ENCODE measurements at places on chromosomes 1 and 21.

GRCh38 chr1:79235301-79236002, 228.9 kb upstream of the ADGRL4 start:
- DNase-seq, result no peak

- DNase-seq, result no peak
Observed at GRCh38 chr1:114585231-114585630, 3.8 kb upstream of the BCAS2 start.

DNA sequence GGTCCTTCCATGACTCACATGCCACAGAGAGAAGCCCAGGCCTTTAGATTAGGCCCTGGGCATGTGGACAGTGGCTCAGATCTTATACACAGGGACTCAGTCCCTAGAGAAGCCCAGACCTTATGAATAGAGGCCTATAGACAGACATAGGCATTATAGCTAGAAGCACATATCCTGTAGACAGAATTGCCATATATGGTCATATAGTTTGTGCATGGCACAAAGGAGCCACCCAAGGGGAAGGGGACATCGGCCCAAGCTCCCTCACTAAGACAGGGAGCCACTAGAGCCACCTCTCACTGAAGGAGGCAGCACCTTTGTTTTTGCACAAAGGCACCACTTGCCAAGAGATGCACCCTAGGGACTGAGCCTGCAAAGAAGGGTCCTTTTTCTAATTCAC, 2.3 kb upstream of the EFNA3 start:
- no peak for DNase-seq

DNA sequence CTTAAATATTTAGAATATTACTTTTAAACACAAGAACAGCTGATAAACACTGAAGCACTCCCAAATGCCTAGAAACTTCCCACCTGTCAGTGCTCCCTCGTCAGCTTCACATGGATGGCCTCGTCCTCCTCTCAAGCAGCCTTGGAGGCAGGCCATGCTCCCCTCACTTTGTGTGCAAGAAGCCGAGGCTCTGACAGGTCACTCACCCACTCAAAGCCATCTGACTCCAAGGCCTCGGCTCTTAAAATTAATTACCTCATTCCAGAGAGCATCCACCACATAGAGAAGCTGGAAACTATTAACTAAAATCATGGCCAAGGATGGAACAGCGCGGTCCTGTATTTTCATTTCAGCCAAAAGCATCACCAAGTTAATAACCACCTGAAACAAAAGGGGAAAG, 17.8 kb downstream of the LBR start:
- DNase-seq, result no peak

- no peak for DNase-seq
Observed at GRCh38 chr1:20538227-20538626, 14.1 kb upstream of the FAM43B start.

DNA sequence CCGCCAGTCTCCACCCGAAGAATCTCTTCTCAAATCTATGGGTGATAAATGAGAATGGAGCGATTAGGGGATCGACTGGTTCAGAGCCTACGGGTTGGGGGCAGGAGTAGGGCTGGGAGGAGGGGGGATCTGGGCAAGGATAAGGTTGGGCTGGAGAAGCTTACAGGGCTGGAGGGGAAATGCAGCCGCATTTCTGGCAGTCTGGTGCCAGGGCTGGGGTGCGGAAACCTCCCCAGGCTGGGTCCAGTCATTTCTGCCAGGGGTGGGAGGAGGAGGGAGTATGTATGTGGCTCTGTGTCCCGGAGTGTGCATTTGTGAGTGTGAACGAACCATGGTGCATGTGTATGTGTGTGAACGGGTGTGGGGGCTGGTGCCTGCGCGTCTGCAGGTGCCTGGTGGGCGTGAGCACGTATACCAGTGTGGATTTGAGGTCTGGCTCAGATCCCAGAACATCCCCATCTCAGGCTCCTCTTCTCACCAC, 10.2 kb downstream of the C1orf216 start:
- no peak for DNase-seq

GRCh38 chr1:183209533-183210158, 23.6 kb downstream of the LAMC2 start:
- peak; percentile 62 for DNase-seq

GRCh38 chr1:43443197-43443946, 10.4 kb downstream of the HYI start:
- no peak for DNase-seq

DNA sequence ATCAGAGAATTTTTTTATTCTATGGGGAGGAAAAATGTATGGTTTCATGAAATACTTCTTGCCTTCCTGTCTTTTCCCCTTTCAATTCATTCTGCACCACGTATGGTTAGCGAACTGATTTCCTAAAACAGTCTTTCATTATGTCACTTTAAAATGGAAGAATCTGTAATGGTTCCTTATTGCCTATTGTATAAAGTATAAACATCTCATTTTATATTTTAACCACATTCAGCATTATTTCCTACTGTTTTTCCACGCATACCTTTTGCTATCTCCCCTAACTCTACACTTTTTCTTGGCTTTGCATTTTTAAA, 232.3 kb upstream of the B3GALT2 start:
- DNase-seq, result no peak

- DNase-seq, result peak; percentile 36
Observed at GRCh38 chr1:7752512-7753417, 18.3 kb upstream of the VAMP3 start.

DNA sequence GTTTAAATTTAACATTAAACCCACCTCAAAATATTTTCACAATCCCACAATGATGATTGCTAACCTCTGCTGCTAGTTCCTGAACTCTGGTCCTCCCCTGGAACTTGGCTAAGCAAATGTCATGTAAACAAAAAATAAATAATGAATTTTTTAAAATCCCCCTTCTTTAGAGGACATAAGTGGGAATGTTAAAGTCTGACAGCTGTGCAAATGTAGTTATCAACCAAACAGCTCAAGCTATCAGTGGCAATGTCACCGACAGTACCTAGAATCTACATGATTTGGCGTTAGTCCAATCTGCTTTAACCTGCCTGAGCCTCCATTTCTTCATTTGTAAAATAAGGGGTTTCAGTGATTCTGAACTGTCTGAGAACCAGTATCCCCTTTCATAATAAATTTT, 67.7 kb downstream of the GDAP2 start:
- DNase-seq, result no peak

DNA sequence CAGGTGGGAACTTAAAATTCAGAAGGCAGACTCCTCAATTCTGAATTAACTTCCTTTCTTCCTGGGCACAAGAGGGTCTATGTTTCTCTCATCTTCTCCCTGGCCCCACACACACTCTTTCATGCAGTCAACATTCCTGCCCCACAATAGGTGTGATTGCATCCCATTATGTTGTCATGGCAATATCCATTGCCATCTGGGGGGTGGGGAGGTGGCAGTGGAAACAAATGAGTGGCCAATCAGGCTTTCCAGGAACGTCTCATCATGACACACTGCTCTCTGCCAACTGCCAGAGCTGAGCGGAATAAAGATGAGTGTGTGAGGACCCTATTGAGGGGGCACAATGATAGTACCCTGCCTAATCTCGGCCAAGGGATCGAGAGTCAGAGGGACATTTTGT, 80.4 kb downstream of the KCND3 start:
- DNase-seq, result no peak

- no peak for DNase-seq
Observed at GRCh38 chr1:171213559-171214454, 28.7 kb downstream of the FMO2 start.

GRCh38 chr1:198187973-198188588, 31.3 kb downstream of the NEK7 start:
- DNase-seq, result no peak

GRCh38 chr1:182664296-182664695, 20.1 kb downstream of the RGS8 start:
- DNase-seq, result no peak

DNA sequence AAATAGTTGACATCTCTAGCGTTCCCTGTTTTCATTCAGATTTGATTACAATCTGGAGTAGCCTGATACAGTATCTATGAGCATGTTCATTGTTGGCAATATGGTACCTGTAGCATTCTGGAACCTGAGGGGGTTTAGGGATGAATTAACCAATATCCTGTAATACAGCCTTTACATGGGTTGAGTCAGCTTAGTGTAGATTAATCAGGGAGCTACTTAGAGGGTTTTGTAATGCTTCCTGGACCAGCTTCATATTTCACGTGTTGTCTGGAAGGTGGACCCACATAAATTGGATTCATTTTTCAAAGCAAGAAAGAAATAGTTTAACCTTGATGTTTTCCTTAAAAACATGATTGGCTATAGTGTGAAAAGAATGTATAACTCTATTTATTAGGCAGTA, 3.6 kb downstream of the OTUD3 start:
- no peak for DNase-seq

GRCh38 chr1:19869929-19870328, 12.3 kb upstream of the OTUD3 start:
- no peak for DNase-seq

DNA sequence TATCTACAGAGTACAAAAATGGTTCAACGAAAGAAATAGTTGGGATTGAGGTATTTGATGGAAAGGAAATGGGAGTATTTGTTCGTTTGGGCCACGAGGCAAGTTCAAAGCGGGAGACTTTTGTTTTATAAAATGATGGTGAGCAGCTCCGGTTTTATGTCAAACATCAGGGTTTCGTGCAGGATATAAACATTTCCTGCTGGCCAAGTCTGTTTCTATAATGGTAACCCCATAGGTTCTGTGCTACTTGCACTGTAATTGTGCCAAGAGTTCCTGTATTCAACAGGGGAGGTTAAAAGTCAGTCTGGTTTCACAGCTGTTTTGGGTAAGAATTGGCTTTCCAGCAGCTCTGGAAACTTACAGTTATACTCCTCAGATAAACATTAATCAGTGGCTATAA, 290.3 kb upstream of the NRIP1 start:
- DNase-seq, result no peak

DNA sequence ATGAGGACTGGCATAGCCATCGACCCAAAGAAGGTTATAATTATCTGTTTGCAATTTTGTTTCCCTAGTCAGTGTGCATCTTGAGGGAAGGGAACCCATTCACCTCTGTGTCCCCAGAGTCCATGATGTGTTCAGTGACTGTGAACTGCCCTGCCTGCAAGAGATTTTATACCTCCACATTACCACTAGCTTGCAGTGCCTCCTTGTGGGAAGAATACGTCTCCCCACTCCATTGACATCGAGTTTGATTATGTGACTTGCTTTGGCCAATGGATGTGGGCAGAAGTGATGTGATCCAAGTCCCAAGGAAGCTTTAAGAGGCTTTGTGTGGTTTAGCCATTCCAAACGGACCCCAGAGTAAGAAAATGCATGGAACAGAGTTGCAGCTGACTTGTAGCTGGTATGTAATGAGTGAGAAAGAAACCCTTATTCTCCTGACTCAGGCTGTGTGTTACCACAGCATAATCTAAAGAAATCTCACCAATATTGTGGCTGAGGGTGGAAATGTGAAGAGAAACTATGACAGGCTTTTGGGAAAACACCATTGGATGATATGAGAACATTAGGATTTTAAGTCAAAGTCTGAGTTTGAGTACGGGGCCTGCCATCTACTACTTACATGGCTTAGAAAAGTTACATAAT, 47.8 kb upstream of the NRDC start:
- DNase-seq, result no peak

DNA sequence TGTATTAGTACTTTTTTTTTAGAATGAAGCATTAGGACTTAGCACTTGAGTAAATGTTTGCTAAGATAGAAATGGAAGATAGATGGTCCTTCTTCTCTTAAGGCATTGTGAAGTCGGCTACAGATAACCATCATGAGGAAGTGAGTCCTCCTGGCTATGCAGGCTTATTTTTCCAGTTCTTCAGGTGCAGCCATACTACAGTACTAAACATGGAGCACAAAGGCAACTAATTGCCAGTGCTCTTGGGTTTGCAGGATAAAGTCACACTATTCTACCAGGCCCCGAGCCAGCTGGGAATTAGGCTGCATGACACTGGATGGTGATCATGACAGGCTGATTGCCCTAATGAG, 197.3 kb upstream of the SGIP1 start:
- DNase-seq, result no peak

DNA sequence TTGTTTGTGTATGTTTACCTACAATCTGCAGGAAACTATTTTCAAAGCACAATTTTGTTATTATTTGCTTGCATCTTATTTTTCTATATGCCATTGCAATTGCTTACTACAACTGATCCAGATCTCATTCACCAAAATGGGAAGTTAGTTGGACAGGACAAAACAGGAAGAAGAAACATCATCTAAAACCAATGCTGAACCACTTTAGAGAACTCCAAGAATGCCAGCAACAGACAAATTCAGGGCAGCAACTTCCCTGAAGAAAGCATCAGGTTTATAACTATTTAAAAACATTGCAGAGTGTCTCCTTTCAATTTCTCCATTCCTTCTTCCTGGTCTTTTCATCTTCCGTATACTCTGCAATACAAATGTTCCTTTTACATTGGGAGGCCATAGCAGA, 82.4 kb upstream of the SMYD2 start:
- no peak for DNase-seq

DNA sequence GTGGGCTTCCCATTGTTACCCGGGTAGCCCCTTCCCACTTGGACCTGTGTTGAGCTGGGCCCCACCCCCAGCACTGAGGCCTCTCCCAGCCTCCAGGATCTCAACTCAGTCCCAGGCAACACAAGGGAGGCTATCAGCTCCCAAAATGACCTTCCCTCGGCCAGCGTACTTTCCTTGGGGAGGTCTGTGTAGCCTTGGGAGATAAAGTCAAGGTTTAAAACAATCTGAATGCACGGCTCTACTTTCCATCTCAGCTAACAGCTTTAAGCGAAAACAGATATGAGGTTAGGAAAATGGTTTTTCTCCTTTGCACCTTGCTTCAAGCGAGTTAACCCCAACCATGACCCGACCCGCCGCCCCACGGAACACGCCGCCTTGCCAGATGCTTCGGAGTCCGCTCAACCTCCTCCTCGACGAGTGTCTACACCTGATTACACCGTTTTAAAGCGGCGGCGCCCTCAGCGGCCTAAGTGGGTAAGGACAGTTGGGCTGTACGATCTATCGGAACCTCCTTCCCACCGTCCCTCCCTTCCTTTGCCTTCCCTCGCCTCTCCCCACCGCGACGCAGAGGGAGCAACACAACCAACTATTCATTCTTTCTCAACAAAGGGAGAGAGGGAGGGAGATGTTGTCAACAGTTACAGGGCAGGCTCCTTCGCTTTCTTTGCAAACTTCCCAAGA, 1.1 kb downstream of the BCAR3 start:
- peak; percentile 68 for DNase-seq
